ENCODE measurements at places on chromosomes 2 and 18.

- peak; percentile 32 for DNase-seq
These were observed 1.9 kb downstream of the CLK1 start for GRCh38 chr2:200862532-200863000.

GRCh38 chr2:160482673-160483072 is 10.9 kb downstream of the RBMS1 start:
- no peak for DNase-seq

GRCh38 chr2:223114170-223114569 is 62.2 kb downstream of the KCNE4 start:
- DNase-seq: no peak

- no peak for DNase-seq
These were observed 710 bp upstream of the TMSB10 start for GRCh38 chr2:84904717-84905174.

GRCh38 chr18:48667276-48668254 is 128.7 kb downstream of the CTIF start:
- DNase-seq: no peak

GRCh38 chr2:20539133-20539719 is 92.4 kb downstream of the RHOB start:
- no peak for DNase-seq

- no peak for DNase-seq
These were observed 6.9 kb downstream of the ZNF516 start for GRCh38 chr18:76488190-76488589.

DNA sequence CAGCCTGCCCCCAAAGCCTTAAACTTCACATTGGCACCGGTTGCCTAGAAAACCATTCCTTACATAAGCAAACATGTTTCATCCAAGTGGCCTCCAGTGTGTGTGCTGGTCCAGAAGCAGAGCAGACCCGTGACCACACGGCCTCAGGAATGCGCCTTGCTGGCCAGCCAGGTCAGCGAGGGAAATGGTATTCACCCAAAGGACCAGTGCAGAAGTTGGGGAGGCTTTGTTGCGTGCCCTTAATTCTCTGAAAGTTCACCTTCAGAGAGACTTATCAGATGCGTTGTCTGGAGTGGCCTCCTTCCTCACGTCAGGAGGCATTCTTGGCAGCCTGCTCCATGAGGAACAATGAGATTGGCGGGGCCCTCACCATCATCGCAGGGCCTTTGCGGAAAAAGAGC is 25.9 kb downstream of the NRP2 start:
- no peak for DNase-seq

GRCh38 chr2:156884216-156884615 is 373.3 kb upstream of the GALNT5 start:
- DNase-seq: no peak

DNA sequence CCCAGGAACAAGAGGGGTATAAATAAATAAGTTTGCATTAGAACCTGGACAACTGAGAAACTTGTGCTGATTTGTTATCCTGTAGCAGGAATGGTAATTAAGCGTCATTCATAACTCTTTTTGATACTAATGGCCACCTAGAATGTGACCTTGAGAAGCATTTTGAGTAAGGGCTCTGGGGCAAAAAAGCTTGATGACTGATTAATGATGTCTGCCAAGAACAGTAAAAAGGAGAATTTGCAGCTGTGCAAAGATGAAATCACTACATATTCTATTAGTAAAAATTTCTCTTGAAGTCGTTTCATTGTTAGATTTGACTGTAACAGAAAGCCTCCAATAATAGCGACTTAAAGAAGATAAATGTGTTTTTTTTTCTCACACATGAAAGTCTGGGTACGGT is 157.7 kb downstream of the PRKCE start:
- DNase-seq: no peak

GRCh38 chr2:126761256-126761980 is 105.5 kb downstream of the GYPC start:
- no peak for DNase-seq

GRCh38 chr2:214574084-214574781 is 163.4 kb downstream of the VWC2L start:
- no peak for DNase-seq
